ENCODE measurements at places on chromosomes 3 and 15. TPM values are rescaled to one million over a fixed set of nuclear protein-coding genes. Genes with fewer than 3 reads are reported as not detected.

Gene STRIT1
- not detected for total RNA-seq

Gene GHSR
- not detected for total RNA-seq

Gene GOLGA8S
- total RNA-seq: 0.07 TPM

Gene EXD1
- total RNA-seq: not detected

Gene CCR4
- total RNA-seq: 31.8 TPM

Measured in activated naive CD4-positive, alpha-beta T cell treated with anti-CD3 and anti-CD28 coated beads, Interleukin-2, amount 10 ng/mL, durations not matched to agents 5 hours and 36 hours (primary cell).